ENCODE measurements at places on chromosomes 11 and 22. TPM values are rescaled to one million over a fixed set of nuclear protein-coding genes. Genes with fewer than 3 reads are reported as not detected.

Gene CATSPERZ
- total RNA-seq, result not detected

Gene TRIM34
- 1.6 TPM for total RNA-seq

Gene HIC2
- 1.2 TPM for total RNA-seq

Gene SF1
- 191 TPM for total RNA-seq

Gene PAMR1
- 12.4 TPM for total RNA-seq

Gene ADAMTS8
- total RNA-seq, result 0.42 TPM

Gene EHD1
- total RNA-seq, result 52.5 TPM

Gene TNNT3
- 46.1 TPM for total RNA-seq

Gene OSBP2
- total RNA-seq, result 16.0 TPM

Gene GAB4
- total RNA-seq, result not detected

Gene SPDYC
- total RNA-seq, result not detected

Gene CELSR1
- total RNA-seq, result 9.7 TPM

Gene GPR83
- 0.17 TPM for total RNA-seq

Gene PATE2
- total RNA-seq, result not detected

Gene LRRC75B
- 6.9 TPM for total RNA-seq

Gene LARGE1
- total RNA-seq, result 147 TPM

Gene SMCO4
- total RNA-seq, result 50.7 TPM

Gene XKR3
- not detected for total RNA-seq

Gene ADAMTS15
- total RNA-seq, result 34.4 TPM

Gene RIBC2
- total RNA-seq, result not detected

Gene OR5A1
- total RNA-seq, result not detected

Gene CCDC15
- total RNA-seq, result 0.25 TPM

Gene LDHAL6A
- total RNA-seq, result not detected

Gene SMIM35
- total RNA-seq, result not detected

Gene LGALS1
- total RNA-seq, result 1,086 TPM

Gene USP28
- 167 TPM for total RNA-seq

Gene PKP3
- total RNA-seq, result 0.84 TPM

Gene ABCG4
- 1.1 TPM for total RNA-seq

Gene JHY
- total RNA-seq, result 1.8 TPM

Gene EFCAB6
- total RNA-seq, result 1.5 TPM

Gene OR51D1
- not detected for total RNA-seq

Gene MYO18B
- total RNA-seq, result 138 TPM

Gene DEFB131B
- total RNA-seq, result not detected

Gene C11orf21
- 66.5 TPM for total RNA-seq

Gene SUSD2
- total RNA-seq, result 3.3 TPM

Gene ACR
- total RNA-seq, result not detected

Gene SOX10
- total RNA-seq, result 1.9 TPM

Gene RFPL2
- not detected for total RNA-seq

Gene KRTAP5-9
- total RNA-seq, result not detected

Gene B3GAT1
- 0.17 TPM for total RNA-seq

Gene PGGHG
- total RNA-seq, result 7.2 TPM

Gene E2F8
- total RNA-seq, result 5.8 TPM

Gene TSGA10IP
- not detected for total RNA-seq

Gene BIK
- total RNA-seq, result not detected

Gene ENTHD1
- total RNA-seq, result not detected

Gene PRMT3
- total RNA-seq, result 13.2 TPM

Data from left ventricle myocardium superior (tissue), 1 donor.